GM23338 (cell line): ENCODE measurements at places on chromosomes 12 and 14. TPM values are rescaled to one million over a fixed set of nuclear protein-coding genes. Genes with fewer than 3 reads are reported as not detected.
A peak's percentile ranks its signal among the peaks of the same experiment; 100 is the strongest.

GRCh38 chr12:49296836-49297694, 2.1 kb downstream of the PRPH start:
- DNase-seq = peak; percentile 84

The MYF6 gene
- not detected in 2 replicates for polyA plus RNA-seq

DNA sequence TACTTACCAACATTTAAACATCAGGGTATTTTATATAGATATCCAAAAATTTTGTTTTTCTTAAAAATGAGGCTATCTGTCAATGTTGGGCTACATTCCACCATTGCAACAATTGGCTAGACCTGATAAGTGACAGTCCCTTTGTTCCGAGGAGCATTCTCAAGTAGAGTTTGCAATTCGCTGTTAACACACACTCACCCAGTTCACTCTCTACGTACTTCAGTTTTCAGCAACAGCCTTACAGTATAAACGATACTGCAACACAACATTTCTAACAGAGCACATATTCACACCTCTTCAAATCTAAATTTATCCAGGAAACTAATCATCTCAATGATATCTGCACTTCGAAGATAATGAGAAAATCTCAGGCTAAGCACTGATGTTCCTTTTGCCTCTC, 393.5 kb downstream of the NAV3 start:
- no peak for DNase-seq

GRCh38 chr12:63844391-63845341, at the start of gene SRGAP1:
Gene SRGAP1, plus strand, starts transcription at chr12:63844700. Its CDS starts 117 bp downstream, at chr12:63844817.
- DNase-seq = peak; percentile 63

The SCNN1A gene
- 34.0 and 37.1 TPM in 2 replicates for polyA plus RNA-seq

DNA sequence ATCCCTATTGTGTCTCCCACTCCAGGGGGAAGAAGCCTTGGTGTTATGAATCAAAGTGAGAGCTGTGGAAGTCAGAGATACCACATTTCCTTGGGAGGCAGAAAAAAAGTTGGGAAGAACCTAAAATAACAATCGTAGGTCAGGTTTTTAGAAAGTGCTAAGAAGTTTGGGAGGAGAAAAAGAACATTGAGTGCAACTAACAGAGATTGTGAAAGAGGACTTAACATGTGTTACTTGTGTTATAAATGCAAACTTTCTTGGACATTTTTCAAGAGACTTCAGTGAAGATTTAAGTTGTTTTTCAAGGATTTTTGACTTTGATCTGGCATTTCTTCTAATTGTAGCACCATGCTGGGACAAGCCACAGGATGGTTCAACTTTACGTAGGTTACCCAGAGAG, 7.8 kb upstream of the ERP27 start:
- no peak for DNase-seq

DNA sequence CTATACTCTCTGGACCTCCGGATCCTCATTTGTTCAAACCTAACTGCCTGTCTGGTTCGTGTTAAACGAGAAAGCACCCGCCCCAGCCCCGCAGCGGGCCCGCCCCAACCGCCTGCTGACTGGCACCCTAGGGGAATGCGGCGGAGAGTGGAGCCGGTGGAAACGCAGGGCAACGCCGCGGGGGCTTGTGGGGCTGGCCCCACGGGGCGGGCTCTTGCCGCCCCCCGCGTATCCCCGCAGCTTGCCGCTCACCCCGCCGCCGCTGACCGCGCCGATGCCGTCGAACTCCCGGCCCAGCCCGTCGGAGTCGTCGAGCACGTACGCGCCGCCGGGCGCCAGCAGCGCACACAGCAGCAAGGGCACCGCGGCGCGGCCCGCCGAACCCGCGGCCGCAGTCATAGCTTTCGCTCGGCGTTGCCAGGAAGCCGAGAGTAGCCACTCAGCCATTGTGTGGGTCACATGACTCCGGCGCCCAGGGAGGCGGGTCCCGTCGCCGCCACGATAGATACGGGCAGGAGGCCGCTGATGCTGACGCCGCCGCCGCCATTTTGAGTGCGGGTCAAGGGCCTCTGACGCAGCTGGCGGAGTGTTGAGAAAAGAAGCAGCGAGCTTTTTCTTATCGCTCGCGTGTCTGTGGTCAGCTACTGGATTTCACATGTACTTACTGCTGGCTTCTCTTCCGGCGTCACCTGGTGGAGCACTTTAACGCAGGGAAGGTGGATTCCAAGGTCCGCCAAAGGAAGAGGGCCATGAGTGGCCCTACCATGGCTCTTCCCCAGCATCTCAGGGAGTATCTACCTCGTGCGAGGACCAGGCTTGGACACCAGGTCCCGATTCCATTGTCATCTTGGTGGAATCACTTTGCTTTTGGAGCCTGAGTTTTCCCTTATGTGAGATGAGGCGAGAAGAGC, at the start of gene GALC:
Gene GALC, minus strand, starts transcription at position 465 of the 911 bp plus-strand sequence. Its CDS starts 18 bp downstream, at position 447.
- peak; percentile 95 for DNase-seq

The RAD9B gene
- polyA plus RNA-seq = not detected in 2 replicates

GRCh38 chr12:79203058-79203647, 338.6 kb downstream of the SYT1 start:
- DNase-seq = no peak

The ANO2 gene
- 1.9 and 2.3 TPM in 2 replicates for polyA plus RNA-seq

The IL31 gene
- polyA plus RNA-seq = not detected in 2 replicates

The CPM gene
- polyA plus RNA-seq = 0.37 and 0.49 TPM in 2 replicates

GRCh38 chr12:12560587-12561370, 1.9 kb downstream of the DUSP16 start:
- peak; percentile 30 for DNase-seq

The CRIP1 gene
- 8.4 and 13.2 TPM in 2 replicates for polyA plus RNA-seq

The TAC3 gene
- 35.1 and 37.5 TPM in 2 replicates for polyA plus RNA-seq

GRCh38 chr12:64781280-64782190, 22.3 kb upstream of the GNS start:
- peak; percentile 65 for DNase-seq

The CPNE6 gene
- 0.16 TPM in 1 of 2 replicates, not detected in the other for polyA plus RNA-seq

DNA sequence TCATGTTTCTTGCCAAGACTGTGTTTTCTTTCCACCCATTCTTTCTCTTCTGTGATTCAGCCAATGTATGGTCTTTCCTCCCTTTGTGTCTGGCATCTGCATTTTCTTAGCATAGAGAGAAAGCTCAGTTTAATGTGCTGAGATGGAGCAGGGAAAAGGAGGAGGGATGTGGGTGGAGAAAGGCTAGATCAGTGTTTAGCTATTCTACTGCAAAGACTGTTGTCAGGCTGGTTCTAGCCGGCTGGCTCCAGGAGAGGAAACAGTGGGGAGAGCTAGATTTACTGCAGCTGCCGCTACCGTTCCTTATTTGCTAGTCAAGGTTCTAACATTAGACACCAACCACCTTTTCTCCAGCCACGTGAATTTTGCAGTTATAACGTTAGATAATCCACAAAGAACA, 5.2 kb upstream of the RIMKLB start:
- DNase-seq = peak; percentile 92

The SMIM41 gene
- polyA plus RNA-seq = 0.66 and 0.80 TPM in 2 replicates

- no peak for DNase-seq
Measured at GRCh38 chr14:61560323-61560722, 135.0 kb upstream of the HIF1A start.

DNA sequence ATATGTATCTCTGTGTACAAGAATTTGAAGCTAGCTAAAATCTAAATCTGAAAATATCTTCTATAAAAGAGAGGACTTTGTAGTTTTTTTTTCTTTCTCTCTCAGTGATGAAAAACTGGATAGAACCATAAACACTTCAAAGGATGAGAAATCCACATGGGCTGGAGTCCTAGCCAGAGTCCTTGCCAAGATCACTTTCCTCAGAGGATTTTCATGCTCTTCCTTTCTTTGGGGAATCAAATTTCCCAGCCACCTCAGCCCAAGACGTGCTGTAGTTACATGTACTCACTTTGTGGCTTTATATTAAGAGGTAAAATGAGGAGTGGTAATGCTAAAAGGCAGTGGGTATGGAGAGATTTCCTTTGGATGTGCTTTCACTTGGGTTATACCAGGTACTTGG, 110.3 kb downstream of the SLC38A1 start:
- no peak for DNase-seq

GRCh38 chr14:90061685-90062126, at the start of gene KCNK13:
Gene KCNK13, plus strand, starts transcription at chr14:90061994. Its CDS starts 212 bp downstream, at chr14:90062206.
- DNase-seq = peak; percentile 72

GRCh38 chr12:29314416-29314815, 66.6 kb downstream of the ERGIC2 start:
- DNase-seq = no peak

GRCh38 chr12:30813525-30814294, 59.0 kb upstream of the CAPRIN2 start:
- no peak for DNase-seq

DNA sequence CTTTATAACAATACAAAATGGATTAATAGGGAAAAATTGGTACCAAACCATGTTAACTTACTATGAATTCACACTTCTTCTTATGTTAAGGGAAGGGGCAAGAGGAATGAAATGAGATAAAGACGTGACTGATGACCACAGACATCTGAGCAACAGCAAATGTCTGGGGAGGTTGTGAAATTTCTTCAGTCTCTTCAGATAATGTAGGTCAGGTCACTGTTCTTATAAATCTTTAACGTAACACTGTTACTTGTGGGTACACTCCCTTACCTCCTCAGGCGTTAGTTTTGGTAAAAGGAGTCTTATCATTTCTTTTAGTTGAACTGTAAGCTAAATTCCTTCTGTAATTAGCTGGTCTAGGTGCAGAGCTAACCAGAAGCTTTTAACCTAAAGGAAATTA, 405.0 kb upstream of the LRFN5 start:
- DNase-seq = no peak

GRCh38 chr12:28089338-28089737, 100.9 kb upstream of the CCDC91 start:
- DNase-seq = peak; percentile 51

The DCP1B gene
- polyA plus RNA-seq = 18.9 and 24.4 TPM in 2 replicates

- DNase-seq = no peak
Measured at GRCh38 chr12:124501827-124502226, 65.6 kb downstream of the NCOR2 start.

The HEBP1 gene
- polyA plus RNA-seq = 45.1 and 46.8 TPM in 2 replicates

DNA sequence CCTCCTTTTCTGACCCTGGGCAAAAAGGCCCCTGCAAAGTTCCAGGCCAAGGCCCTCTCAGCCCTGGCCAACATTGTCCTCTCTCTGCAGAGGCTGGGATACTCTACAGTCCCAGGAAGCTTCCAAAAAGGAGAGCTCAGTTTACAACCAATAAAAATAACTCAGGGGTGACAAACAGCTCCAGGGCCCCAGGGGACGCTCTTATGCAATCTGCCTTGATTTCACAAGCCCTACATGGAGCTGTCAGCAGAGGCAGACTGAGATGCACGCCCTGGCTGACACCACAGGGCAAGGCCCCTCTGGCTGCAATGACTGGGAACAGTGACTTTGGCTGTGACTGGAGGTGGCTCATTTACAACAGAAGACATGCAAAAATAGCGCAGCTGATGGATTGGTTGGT, 129.0 kb upstream of the MED13L start:
- DNase-seq = peak; percentile 65

The CD4 gene
- polyA plus RNA-seq = 2.0 and 2.1 TPM in 2 replicates

The DEGS2 gene
- 1.0 and 2.2 TPM in 2 replicates for polyA plus RNA-seq

GRCh38 chr14:92647797-92648279, 100.6 kb downstream of the LGMN start:
- DNase-seq = no peak

The CLEC4E gene
- not detected in 2 replicates for polyA plus RNA-seq

The CCDC198 gene
- not detected in 2 replicates for polyA plus RNA-seq

The ESR2 gene
- 0.35 and 0.58 TPM in 2 replicates for polyA plus RNA-seq

GRCh38 chr14:57038689-57039088, 228.4 kb upstream of the OTX2 start:
- DNase-seq = no peak

DNA sequence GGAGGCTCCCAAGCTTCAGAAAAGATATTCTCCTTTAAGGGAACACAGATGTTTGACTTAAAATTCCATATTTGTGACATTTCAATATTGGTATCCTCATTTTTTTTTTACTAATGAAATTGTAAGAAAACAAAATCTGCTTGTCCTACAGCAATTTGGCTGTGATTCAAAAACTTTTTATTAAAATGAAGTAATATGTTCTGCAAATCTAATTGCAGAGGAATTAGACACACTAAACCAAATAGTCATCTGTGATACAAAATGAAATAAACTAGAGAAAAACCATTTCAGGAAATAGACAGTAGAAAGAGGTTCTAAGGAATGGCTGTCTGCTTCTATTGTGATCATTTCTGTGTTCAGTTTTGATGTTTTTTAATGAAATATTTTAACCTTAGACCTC, 50.1 kb upstream of the HIF1A start:
- no peak for DNase-seq

DNA sequence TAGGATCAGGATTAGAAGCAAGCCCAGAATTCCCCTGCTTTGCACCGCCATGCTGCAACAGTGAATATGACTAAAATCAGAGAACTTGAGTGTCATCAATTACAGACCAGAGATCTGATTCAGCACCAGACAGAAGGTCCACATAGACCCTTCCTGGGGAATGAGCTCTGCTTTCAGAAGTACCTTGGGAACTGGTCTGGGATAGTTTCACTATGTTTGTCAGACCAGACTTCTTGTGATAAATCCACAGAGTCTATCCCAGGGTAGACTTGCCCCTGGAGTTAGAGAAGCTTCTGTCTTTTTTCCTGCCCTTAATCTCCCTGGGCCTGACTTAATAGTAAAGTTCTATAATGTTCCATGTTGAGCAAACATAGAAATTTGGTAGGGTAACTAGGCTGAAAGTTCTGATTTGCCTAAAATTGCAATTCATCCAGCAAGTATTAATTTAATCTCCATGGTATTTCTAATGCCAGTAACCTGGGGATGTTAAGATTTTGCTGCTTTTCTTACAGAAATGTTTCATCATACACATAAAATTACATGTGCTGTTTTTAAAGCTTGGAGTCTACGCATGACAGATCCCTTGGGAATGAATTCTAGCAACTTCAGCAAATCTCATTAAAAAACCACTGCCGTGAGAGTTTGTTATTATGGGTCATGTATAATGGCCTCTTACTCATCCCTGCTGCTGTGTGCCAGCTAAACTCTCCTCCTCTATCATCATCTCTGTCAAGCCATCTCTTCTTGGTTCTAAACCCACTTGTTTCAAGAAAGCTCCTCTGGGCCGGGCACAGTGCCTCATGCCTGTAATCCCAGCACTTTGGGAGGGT, 61.3 kb upstream of the METAP2 start:
- no peak for DNase-seq

- no peak for DNase-seq
Measured at GRCh38 chr14:54225457-54226060, 171.2 kb upstream of the CDKN3 start.

DNA sequence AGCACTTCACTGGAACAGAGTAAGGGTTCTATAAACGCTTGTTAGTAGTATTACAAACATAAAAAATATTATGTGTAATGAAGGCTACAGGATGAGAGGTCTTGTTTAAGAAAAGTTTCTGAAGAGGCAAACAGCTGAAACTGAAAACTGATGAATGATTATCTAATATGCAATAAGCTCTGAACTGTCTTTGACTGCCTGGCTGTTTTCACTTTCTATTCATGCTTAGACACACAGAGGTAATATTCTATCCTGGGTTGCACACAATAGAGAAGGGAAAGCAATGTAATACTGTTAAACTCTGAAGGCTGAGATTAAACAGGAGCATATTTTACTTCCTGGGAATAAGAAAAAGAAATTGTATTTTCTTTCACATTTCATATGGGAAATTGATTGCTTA, 251.3 kb downstream of the ALX1 start:
- DNase-seq = no peak

DNA sequence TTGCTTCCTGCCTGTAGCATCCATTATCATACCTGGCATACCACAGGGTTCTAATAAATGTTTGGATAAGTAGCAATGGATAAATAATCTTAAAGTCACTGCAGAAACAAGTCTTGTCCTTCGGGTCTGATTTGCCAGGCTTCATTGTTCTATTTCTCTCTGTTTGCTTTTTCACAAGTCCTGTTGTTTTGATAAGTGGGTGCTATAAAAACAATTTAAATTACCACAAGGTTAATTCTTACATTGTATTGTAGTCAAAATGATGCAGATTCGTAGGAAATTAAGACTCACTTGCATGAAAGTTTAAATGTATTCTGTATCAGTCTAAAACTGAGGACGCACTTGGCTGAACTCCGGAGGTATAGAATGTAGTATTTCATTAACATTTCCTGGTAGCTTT, 429.9 kb downstream of the NELL2 start:
- DNase-seq = no peak
